Glomerular endothelial cell (primary cell): ENCODE measurements at places on chromosomes 13 and 19.

- DNase-seq, result no peak
Observed at GRCh38 chr13:87120476-87120875, 550.7 kb upstream of the SLITRK5 start.

DNA sequence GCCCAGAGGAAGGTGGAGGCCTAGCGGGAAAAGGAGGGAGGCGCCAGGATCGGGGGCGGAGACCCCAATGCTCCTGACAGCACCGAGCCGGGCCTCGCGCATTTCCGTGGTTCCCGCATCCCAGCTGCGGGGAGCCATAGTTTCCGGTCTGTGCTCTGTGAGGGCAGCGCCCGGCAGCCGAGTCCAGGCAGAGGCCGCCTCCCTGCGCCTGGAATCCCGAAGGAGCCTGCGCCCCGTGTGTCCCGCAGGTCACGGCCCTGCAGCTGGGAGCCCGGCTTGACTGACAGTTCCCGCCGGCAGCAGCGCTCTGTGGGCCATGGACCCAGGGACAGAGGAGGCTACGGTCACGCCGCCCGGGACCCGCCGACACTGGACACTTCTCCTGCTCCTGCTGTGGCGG is 74.6 kb upstream of the C13orf46 start:
- DNase-seq, result no peak

DNA sequence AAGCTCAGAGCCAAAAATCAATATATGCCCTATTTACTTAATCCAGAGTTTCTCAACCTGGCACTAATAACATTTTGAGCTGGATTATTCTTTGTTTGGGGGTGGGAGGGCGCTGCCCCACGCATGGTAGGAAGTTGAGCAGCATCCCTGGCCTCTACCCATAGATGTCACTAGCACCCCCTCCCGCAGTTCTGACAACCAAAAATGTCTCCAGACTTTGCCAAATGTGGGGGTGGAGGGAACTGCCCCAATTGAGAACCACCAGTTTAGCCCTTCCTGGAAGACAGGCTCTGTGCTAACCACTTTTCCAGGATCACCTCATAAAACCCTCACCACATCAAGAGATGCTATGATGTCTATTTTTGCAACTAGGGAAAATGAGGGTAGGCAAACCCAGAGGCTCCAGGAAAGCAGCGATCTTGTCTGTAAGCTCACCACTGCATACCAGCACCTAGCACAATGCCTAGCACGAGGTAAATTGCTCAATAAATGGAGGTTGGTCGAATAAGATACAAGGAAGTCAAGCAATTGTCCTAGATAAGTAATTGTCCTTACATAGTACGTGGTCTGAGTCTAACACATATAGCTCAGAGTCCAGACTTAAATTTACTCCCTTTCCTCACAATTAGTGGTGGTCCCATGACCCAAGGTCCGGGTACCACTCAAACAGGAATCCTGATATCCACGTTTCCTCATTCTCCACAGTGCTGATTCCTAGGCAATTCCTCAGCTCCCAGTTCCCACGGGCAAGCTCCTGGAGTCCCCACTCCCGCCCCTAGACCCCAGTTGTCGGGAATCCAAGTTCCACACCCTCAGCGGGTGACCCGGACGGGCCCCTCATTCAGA is 892 bp downstream of the TRIR start:
- DNase-seq, result no peak

- DNase-seq, result no peak
Observed at GRCh38 chr13:87129602-87130300, 541.4 kb upstream of the SLITRK5 start.

GRCh38 chr19:46009530-46010510 is 13.0 kb downstream of the PGLYRP1 start:
- no peak for DNase-seq

DNA sequence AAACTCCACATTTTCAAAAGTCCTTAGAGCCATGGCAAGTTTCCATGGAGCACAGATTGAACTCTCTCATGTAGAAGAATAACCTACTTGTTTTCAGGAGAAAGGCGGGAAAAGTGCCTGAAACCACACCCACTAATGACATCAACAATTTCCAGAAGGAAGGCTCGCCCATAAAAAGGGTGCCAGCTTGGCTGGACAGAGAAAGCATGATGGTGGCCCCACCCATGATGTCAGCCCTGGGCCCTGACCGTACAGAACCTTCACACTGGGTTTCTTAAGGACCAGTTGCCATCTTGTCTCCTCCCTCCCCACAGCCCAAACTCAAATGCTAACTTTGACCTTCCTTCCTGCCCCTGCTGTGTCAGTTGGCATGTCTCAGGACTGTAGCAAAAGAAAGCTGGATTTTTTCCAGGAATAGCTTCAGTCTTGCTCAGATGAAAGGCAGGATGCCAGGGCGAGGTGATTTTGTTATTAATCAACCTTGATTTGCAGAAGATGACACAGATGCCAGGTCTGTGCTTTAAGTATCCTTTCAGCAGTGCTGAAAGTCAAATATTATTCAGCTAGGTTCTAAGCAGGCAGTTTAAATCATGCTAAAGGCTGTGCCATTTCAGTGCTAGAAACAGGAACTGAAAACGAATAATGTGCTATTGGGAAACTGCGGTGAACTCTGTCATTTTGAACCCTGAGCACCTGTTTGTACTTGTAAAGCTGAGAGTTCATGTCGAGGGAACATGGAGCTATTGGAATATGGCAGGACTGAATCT is 89.5 kb upstream of the RFC3 start:
- no peak for DNase-seq

DNA sequence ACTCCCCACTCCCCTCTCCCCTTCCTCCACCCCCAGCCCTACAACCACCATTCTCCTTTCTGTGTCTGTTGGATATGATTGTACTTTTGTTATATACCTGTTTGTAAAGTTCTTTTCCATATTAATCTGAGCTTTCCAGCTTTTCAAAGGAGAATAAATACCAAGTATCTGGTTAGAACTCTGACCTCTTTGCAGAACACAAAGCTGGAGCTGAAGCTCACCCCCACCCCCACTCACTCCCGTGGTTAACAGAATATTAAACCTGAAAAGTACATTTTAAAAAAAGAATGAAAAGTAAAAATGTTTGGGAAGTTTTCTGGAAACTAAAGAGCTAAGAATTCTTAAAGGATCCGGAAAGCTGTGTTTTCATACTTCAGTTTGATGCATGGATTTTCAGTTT is 155.2 kb upstream of the RNF113B start:
- DNase-seq, result no peak

DNA sequence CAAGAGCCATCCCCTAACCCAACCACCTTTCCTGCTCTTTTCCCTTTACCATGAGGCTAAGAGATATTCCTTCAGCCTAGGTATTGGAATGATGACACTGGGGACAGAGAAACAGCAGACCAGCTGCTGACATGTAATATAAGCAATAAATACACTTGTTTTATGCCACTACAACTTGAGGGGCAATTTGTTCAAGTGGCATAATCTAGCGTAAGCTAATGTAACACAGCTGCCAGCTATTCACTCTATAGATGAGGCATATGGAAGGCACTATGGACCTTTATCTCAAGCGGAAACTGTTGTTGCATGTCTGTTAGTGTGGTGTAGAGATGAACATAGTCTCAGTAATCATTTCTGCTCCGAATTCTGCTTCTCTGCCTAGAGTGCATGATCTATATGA is 111.1 kb downstream of the STARD13 start:
- no peak for DNase-seq

DNA sequence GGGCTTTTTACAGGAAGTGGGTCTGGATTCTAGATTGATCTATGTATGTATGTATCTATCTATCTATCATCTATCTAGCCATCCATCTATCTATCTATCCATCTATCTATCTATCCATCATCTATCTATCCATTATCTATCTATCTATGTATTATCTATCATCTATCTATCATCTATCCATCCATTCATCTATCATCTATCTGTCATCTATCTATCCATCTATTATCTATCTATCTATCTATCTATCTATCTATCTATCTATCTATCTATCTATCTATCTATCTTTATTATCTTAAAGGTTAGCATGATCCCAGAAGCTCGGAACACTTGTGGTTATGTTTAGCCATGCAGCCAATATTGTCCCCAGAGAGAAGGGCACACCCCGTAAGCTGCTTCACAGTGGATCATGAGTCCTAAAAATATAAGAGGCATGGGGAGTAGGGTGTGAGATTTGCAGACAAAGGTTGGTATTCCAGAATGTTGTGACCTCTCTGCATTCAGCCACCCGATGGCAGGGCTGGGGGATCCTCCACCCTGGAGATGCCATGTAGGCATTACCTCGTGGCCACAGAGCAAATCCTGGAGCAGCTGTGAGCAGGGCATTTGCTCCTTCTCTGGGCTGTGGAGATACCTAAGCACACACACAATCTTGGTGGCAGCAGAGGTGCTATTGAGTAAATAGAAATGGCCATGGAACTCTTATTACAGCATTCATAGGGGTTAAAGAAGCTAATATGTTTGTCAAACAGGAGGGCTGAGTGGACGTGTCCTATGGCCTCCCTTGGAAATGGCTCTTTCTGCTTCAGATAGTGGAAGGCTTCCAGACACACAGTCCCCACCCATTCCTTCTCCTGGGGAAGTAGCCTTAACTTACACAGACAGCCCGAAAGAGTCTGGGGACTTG is 310.0 kb upstream of the TSHZ3 start:
- DNase-seq, result no peak

DNA sequence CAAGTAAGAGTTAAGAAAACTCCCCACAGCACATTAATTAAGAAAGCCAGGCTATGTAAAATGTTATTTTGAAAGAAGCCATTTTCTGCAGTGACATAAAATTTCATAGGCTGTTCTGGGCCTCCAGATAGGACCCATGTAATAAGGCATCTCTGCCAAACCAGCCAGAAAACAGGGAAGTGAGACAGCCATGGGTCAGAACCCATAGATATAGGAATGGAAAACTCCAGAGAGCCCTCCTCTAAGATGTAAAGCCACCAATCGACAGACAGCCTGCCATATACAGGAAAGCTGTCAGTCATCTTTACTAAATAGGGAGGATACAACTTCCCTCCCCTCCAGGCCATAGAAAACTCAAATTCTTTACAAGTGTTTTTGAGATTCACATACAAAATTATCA is 493.3 kb downstream of the COG6 start:
- no peak for DNase-seq

DNA sequence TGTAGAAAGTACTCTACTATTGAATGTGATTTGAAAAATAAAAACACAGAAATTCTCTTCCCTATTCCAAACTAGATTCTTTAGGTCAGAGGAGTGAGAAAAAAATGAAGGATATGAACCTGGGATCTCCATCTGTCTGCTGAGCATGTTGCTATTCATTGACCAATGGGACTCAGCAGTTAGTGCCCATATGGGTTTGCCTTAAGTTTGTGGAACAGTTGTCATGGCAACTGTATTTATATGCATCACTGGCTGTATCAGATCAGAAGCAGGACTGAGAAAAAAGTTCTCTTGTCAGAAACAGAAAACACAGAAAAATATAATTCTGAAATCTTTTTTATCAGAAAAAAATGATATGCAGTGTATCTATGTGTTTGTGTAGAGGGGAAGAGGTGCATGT is 73.3 kb upstream of the ATXN8OS start:
- DNase-seq, result no peak

GRCh38 chr19:54790711-54791110 is 12.7 kb upstream of the KIR2DL4 start:
- DNase-seq, result no peak

DNA sequence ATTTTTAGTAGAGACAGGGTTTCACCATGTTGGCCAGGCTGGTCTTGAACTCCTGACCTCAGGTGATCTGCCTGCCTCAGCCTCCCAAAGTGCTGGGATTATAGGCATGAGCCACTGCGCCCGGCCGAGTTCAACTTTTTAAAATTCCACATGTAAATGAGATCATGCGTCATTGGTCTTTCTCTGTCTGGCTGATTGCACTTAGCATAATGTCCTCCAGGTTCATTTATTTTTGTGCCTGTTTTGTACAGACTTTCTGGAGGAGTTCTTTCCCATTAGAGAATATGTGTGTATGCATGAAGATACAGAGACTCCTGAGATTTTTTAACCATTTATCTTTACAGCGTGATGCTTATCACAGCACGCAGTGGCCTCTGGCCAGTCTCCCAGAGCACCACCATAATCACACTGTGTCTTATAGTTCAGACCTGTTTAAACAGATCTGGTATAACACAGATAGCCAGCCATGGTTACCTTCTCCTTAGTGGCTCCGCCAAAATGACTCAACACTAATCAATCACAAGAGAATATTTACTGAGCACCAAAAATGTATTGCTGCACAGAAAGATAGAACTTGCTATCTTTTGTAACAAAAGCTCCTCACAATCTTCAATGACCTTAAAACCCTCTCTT is 11.4 kb upstream of the STARD13 start:
- no peak for DNase-seq

DNA sequence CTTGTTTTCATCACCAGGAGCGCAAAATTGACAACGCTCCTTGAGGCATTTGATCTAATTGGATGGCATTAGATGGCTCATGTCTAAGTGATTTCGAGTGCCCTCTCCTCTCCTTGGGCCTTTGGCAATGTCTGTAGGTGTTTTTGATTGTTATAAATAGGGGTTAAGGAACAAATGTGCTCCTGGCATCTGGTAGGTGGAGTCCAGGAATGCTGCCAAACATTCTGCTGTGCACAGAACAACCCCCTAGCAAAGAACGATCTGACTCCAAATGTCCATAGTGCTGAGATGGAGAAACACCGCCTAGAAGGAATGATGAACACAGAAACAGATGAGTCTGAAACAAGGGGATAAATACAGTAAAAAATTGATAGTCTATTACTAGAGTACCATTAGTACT is 68.0 kb upstream of the C1QTNF9B start:
- no peak for DNase-seq

- no peak for DNase-seq
Observed at GRCh38 chr13:110363010-110363409, 55.9 kb downstream of the COL4A2 start.

DNA sequence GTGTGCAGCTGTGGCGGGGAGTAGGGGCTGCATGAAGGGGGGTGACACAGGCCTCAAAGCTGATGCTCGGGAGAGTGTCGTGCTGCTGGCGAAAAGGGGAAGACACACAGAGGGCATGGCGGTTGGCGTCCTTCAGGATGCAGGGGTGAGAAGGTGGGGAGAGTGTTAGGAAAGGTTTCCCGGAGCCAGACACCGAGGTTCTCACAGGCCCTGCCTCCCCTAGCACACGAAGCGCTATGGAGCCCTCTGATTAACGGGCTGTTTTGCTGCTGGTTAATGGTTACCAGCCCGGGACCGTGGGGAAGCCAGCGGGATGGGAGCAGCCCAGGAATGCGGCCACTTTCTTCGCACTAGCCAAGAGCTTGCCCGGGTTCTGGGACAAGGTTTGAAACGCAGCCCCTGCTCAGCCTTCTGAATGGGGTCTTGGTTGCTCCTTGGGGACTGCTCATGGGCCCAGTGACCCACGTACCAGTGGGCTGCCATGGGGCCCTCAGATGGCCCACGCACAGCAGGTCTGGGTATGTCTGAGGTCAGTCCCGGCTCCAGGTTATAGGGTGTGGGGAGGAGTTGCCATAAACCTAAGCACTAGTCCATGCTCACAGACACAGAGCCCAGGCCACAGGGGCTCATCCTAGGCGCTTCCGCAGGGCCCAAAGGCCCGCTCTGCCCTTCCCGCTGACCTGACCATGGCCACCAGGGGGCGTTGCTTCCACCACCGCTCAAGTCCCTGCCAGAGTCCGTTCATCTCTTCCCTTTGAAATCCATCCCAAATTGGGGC is 31.3 kb upstream of the ISYNA1 start:
- no peak for DNase-seq
